ENCODE measurements at places on chromosomes 13 and 19. TPM values are rescaled to one million over a fixed set of nuclear protein-coding genes. Genes with fewer than 3 reads are reported as not detected.
A peak's percentile ranks its signal among the peaks of the same experiment; 100 is the strongest.

Gene PSG4
- total RNA-seq: not detected

Gene TSC22D1
- 78.1 TPM for total RNA-seq

Gene TSSK6
- total RNA-seq: 3.6 TPM

Gene DOCK9
- total RNA-seq: 31.5 TPM

Gene TUBA3C
- total RNA-seq: not detected

Gene ZNF431
- total RNA-seq: 47.3 TPM

Gene SIAH3
- total RNA-seq: 0.15 TPM

Gene ZNF132
- 1.9 TPM for total RNA-seq

Gene MISP3
- total RNA-seq: 0.92 TPM

Gene PRSS57
- not detected for total RNA-seq

Gene SIGLECL1
- total RNA-seq: not detected

Gene F10
- 2.0 TPM for total RNA-seq

DNA sequence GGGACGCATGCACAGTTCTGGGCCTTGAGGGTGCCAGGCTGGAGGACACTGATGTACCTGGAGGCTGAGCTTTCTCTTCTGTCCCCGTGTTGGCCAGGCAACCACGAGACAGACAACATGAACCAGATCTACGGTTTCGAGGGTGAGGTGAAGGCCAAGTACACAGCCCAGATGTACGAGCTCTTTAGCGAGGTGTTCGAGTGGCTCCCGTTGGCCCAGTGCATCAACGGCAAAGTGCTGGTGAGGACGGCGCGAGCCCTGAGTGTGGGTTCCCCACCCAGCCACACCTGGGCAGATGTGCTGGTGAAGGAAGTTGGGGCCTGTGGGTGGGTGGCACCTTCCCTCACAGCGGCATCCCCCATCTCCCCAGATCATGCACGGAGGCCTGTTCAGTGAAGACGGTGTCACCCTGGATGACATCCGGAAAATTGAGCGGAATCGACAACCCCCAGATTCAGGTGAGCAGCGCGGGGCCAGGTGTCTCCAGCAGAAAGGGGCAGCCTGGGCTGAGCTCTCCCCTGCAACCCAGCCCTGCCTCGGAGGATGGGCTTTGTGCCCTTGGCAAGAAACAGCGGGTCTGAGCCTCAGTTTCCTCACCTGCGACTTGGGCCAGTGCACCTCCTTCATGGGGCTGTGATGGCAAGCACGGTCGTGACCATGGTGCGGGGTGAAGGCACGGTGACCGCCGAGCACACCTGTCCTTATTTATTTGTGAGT is 26.2 kb downstream of the CCDC8 start:
- no peak overlapping the region for H3K27ac ChIP-seq
- no peaks in the 10 kb centered on the region for H3K27me3 ChIP-seq
- peaks cover 68% of the 10 kb centered on the region for H3K36me3 ChIP-seq

DNA sequence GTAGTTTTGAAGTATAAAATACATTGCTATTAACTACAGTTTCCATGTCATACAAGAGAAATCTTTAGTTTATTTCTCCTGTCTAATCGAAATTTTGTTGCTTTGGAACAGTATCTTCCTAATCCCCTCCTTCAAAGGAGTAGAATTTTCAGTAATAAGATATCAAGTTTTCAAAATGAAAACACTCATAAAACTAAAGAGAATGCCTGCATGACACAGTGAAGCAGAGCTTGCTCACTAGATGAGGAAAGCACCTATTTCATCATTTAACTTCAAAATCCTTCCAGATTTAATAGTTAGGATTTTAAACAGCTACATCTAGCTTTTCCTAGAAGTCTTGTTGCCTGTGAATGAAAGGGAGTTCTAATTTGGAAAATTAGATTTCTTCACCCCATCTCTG is 80.8 kb downstream of the TNFSF11 start:
- H3K36me3 ChIP-seq: no peaks in the 10 kb centered on the region
- DNase-seq: no peak
- H3K27ac ChIP-seq: no peak overlapping the region
- H3K4me3 ChIP-seq: no peak overlapping the region

- H3K36me3 ChIP-seq: no peaks in the 10 kb centered on the region
- no peaks in the 10 kb centered on the region for H3K4me1 ChIP-seq
- no peak overlapping the region for H3K4me3 ChIP-seq
- H3K27ac ChIP-seq: no peak overlapping the region
- DNase-seq: no peak
Observed at GRCh38 chr19:33919291-33919690, 122.6 kb downstream of the KCTD15 start.

DNA sequence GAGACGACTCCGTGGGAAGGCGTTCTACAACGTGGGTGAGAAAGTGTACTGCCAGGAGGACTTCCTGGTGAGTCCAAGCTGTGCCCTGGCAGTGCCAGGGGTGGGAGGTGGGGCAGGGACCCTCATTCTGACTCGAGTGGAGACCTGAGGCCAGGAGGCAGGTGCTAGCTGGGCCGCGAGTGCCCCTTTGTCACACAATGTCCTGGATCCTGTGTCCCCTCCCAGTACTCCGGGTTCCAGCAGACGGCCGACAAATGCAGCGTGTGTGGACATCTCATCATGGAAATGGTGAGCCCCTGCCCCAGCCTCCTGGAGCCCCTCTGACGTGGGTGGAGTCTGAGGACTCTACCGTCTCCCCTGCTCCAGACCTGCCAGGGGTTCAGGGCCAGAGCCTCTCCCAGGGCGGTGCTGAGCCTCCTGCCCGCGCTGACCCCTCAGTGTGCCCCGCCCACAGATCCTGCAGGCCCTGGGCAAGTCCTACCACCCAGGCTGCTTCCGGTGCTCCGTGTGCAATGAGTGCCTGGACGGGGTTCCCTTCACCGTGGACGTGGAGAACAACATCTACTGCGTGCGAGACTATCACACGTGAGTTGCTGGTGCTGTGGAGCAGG is 11.6 kb downstream of the WTIP start:
- no peaks in the 10 kb centered on the region for H3K27me3 ChIP-seq
- DNase-seq: no peak
- no peak overlapping the region for H3K4me3 ChIP-seq
- H3K36me3 ChIP-seq: peaks cover 13% of the 10 kb centered on the region

GRCh38 chr19:51120160-51120559 is 4.5 kb upstream of the SIGLEC9 start:
- H3K27ac ChIP-seq: no peak overlapping the region
- no peaks in the 10 kb centered on the region for H3K4me1 ChIP-seq
- no peak for DNase-seq
- no peaks in the 10 kb centered on the region for H3K36me3 ChIP-seq
- H3K27me3 ChIP-seq: no peaks in the 10 kb centered on the region
- no peak overlapping the region for H3K4me3 ChIP-seq

DNA sequence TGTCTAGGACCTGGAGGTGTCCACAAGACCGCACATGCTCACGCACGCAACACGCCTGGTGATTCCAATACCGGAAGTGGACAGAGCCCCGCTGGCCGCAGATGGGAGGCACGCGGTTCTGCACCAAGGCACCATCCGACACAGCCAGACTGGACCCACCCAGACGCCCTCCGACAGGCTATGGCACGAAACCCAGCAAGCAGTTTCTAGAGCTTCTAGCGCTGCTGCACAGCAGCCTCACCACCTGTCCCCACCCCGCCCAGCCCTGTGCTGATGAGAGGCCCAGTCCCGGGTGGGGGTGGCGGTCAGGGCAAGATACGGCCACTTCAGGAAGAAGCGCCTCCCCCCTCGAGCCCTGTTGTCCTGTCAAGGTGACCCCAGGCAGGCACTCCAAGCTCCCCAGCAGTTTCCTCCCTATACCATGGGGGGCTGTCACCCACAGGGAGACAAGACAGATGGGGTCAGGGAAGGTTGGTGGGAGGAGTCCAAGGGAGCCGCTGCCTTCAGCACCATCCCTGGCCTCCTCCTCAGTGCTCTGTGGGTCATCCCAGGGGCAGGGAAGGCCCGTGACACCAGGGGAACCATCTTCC is 11.3 kb downstream of the LSM4 start:
- no peak overlapping the region for H3K4me3 ChIP-seq
- H3K27me3 ChIP-seq: no peaks in the 10 kb centered on the region
- no peak overlapping the region for H3K27ac ChIP-seq
- H3K4me1 ChIP-seq: no peaks in the 10 kb centered on the region
- H3K36me3 ChIP-seq: peaks cover 29% of the 10 kb centered on the region

DNA sequence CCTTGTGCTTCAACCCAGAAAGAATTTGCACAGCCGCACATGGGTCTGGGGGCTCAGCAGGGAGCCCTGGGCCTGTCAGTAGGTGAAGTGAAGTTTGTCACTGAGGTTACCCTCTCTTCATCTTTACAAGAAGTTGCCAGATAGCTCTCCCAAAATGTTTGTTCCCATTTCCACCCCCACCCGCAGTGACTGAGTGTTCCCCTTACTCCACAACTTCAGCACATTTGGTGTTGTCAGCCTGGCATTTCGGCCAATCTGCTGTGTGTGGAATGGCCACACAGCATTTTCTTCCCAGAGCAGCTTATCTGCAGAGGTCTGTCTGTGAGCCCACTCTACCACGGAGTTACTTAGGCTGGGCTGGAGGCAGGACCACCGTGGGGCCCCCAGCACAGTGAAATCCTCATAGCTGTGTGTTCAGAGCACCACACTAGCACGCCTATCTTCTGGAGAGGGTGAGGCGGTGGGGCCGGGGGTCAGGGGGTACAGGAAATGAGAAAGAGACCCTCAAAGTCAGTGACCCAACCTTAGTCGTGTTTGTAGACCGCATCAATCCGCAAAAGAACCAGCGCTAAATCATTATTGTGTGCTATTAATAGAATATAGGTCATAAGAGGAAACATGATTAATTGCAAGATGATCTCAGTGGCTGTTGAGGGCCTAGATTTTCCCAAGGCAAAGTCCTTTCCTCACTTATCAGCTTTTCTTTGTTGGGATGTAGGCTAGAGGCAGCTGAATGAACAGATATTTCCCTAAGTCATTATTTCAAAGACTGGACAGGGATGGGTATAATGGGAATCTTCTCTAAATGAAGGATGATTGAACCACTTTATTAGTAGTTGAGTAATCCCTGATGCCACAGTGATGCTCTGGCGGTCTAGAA is 116.0 kb downstream of the SIPA1L3 start:
- no peak overlapping the region for H3K4me3 ChIP-seq
- H3K36me3 ChIP-seq: no peaks in the 10 kb centered on the region
- peaks cover 8% of the 10 kb centered on the region for H3K4me1 ChIP-seq
- no peak for DNase-seq
- no peaks in the 10 kb centered on the region for H3K27me3 ChIP-seq

GRCh38 chr13:60164234-60164889 is 634 bp upstream of the DIAPH3 start:
- H3K27ac ChIP-seq: peak overlapping the region; percentile 92
- peaks cover 7% of the 10 kb centered on the region for H3K36me3 ChIP-seq
- no peak for DNase-seq

DNA sequence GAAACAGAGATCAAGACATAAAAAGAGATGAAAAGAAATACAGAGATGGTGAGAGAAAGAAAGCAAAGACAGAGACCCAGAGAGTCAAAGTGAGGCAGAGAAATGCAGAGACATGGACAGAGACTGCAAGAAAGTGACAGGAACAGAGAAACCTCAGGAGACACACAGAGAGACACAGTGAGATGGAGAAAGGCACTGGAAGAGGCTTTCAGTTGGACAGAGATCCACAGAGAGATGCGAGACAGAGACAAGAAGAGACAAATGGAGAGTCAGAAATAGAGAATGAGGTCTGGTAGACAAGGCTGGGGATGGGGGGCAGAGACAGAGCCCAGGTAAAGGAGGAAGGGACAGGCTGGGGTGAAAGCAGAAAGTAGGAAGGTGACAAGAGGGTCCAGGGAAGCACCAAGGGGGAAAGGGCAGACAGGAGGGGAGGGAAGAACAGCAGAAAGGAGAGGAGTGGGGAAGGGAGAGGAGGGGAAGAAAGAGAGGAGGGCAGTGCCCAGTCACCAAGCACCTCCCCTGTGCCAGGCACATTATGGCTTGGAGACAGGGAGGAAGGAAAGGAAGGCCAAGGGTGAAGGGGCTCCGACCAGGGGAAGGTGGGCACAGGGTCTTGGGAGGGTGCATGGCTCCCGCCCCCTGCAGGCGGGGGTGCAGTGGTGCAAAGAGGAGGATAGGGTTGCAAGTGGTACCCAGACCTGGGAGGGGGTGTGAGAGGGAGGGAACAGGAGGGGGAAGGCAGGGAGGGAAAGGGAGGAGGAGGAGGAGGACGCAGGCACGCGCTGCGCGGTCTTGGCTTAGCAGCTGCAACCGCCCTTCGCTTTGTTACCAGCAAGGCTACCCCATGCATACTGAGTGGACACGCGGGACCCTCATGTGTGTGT is 38.4 kb downstream of the DEDD2 start:
- peaks cover 6% of the 10 kb centered on the region for H3K4me1 ChIP-seq
- H3K4me3 ChIP-seq: no peak overlapping the region
- no peaks in the 10 kb centered on the region for H3K36me3 ChIP-seq
- peaks cover 69% of the 10 kb centered on the region for H3K27me3 ChIP-seq
- no peak overlapping the region for H3K27ac ChIP-seq

GRCh38 chr13:22053053-22053452 is 382.2 kb downstream of the FGF9 start:
- no peaks in the 10 kb centered on the region for H3K36me3 ChIP-seq
- H3K27ac ChIP-seq: no peak overlapping the region
- no peak overlapping the region for H3K4me3 ChIP-seq
- DNase-seq: no peak

DNA sequence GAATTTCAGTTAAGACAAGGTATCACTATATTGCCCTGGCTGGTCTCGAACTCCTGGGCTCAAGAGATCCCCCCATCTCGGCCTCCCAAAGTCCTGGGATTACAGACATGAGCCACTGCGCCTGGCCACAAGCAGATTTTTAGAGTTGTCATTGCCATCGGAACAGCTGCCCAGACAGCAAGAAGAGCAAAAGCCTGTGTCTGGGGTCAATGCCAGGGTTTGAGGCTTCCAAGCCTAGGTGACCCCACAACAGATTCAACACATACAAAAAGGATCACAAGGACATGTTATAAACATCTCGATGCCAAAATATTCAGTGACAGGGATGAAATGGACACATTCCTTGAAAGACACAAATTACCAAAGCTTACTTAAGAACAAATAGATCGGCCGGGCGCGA is 40.1 kb upstream of the KLF2 start:
- no peak overlapping the region for H3K4me3 ChIP-seq
- no peak for DNase-seq
- peaks cover 10% of the 10 kb centered on the region for H3K4me1 ChIP-seq
- no peaks in the 10 kb centered on the region for H3K36me3 ChIP-seq
- H3K27me3 ChIP-seq: no peaks in the 10 kb centered on the region

GRCh38 chr19:30878495-30878894 is 470.7 kb downstream of the TSHZ3 start:
- H3K36me3 ChIP-seq: no peaks in the 10 kb centered on the region
- no peak overlapping the region for H3K27ac ChIP-seq
- no peak overlapping the region for H3K4me3 ChIP-seq

DNA sequence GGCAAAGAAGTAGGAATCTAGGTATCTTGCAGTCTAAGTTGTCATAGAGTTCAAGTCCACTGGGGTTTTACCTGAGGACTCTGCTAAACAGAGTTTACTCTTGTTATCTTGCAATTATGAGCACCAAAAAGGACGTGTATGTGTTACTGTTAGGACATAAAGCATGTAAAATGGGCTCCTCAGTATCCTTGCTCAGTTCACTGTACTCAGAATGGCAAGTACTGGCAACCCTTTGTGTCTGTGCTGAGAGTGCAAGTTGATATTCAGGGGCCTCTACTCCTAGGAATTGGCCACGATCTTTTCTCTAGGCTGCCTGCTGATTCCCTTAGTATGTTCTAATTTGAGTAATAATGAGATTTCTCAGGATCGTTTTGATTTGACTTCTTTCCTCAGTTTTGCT is 13.3 kb downstream of the TDRD3 start:
- H3K27me3 ChIP-seq: no peaks in the 10 kb centered on the region
- H3K4me1 ChIP-seq: no peaks in the 10 kb centered on the region
- no peak for DNase-seq
- no peak overlapping the region for H3K27ac ChIP-seq
- no peak overlapping the region for H3K4me3 ChIP-seq
- no peaks in the 10 kb centered on the region for H3K36me3 ChIP-seq

- no peak for DNase-seq
- H3K27ac ChIP-seq: no peak overlapping the region
- peaks cover 69% of the 10 kb centered on the region for H3K36me3 ChIP-seq
- no peak overlapping the region for H3K4me3 ChIP-seq
- H3K27me3 ChIP-seq: no peaks in the 10 kb centered on the region
Observed at GRCh38 chr19:41299755-41300089, 10.2 kb upstream of the CCDC97 start.

Data from H1 (cell line).